AG04449 (cell line): ENCODE measurements at places on chromosomes 13 and 19.

- DNase-seq = no peak
These were observed 50.7 kb downstream of the NDFIP2 start for GRCh38 chr13:79531542-79532254.

DNA sequence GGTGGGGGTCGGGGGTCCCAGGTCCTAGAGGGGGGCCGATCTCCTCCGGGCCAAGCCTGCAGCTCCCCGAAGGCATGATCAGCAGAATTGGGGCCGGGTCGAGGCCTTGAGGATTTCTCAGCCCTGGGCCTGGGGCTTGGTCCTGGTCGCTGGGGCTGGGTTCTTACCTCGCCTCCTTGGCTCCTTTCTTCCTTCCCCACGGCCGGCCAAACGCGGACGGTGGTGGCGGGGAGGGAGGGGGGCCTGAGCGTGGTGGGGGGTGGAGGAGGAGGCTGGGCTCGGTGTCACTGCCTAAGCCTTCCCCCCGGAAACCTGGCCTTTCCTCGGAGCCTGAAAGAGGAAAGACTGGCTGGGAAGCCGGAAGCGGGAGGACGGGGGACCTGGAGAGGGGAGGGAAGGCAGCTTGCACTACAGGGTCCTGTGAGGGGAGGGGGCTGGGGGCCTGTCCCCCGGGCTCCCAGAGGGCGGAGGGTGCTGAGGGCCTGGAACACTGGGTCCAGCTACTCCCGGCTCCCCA, at the start of gene ZNF579:
Gene ZNF579 (minus strand): TSS at position 221 of the 517 bp plus-strand sequence. CDS start 1,209 bp downstream, outside the sequence.
- DNase-seq = no peak

GRCh38 chr19:2166741-2167738, 3.3 kb downstream of the DOT1L start:
- no peak for DNase-seq

DNA sequence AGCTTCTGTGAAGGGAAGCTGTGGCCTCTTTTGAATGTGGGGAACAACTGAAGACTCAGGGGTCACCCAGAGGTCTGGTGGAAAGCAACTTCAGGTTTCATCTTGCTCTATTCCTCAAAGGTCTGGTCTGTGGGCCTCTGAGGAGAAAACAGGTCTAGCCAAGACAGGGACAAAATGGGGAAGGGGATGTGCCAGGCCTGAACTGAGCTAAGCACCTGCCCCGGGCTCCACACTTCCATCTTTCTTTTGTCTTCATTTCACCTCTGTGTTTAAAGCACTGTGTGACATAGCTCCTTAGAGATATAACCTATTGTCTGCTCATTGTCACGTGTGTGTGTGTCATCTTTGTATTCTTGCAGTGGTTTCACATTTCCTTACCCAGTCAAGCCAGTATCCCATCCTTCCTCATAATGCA, 19.9 kb upstream of the GDF15 start:
- no peak for DNase-seq

GRCh38 chr13:102236341-102236740, 165.5 kb downstream of the FGF14 start:
- DNase-seq = no peak

DNA sequence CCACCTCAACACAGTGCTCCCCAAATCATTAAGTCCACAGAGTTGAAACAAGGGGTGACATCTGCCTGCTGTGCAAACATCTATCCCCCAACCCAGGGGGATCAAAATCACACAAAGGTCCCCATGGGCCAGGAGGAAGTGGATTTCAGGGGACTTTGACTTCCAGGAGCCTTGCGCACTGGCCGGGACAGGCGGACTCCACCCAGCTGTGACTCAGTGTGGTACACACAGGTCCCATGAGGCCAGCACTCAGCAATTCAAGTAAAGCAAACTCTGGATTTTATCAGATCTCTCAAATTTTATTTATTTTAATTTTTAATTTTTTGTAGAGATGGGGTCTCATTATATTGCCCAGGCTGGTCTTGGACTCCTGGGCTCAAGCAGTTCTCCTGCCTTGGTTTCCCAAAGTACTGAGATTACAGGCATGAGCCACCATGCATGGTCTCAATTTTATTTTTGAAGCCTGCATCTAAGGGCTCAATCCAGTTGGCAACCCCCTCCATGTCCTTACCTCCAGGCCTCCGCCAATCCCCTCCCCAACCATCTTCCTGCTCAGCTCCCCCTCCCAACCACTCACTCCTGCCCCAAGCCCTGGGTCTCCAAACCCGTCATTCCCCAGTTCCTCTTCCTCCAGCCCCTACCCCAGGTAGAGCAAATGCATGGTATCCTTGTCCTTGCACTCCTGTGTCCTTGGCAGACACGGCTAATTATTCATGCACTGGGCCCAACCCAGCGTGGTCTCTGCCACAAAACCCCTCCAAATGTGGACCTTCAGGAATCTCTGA, 18.2 kb downstream of the ARHGAP33 start:
- no peak for DNase-seq

- no peak for DNase-seq
These were observed 23.1 kb upstream of the SPRY2 start for GRCh38 chr13:80363890-80364503.

- no peak for DNase-seq
These were observed 549 bp downstream of the ZNF583 start for GRCh38 chr19:56404705-56405056.

DNA sequence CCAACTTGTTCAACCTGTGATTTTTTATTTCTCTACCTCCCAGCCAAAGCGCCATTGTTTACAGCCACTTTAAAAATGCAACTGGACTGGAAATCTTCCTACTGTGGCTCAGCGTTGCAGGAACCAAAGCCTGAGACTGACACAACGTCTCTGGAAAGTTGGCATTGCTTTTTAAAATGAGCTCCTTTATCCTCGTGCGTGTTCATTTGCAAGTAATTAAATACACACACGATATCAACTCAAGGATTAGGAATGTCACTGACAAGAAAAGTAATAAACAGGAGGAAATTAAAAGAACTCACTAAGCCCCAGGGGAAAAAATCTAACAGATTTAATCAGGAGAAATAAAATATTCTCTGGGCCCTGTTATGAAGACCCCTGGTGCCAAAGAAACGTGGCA, 184.6 kb upstream of the IRS2 start:
- DNase-seq = no peak

GRCh38 chr13:85985797-85986196, 186.6 kb upstream of the SLITRK6 start:
- DNase-seq = no peak

- DNase-seq = no peak
These were observed 300.7 kb downstream of the KLF12 start for GRCh38 chr13:73833325-73834070.

DNA sequence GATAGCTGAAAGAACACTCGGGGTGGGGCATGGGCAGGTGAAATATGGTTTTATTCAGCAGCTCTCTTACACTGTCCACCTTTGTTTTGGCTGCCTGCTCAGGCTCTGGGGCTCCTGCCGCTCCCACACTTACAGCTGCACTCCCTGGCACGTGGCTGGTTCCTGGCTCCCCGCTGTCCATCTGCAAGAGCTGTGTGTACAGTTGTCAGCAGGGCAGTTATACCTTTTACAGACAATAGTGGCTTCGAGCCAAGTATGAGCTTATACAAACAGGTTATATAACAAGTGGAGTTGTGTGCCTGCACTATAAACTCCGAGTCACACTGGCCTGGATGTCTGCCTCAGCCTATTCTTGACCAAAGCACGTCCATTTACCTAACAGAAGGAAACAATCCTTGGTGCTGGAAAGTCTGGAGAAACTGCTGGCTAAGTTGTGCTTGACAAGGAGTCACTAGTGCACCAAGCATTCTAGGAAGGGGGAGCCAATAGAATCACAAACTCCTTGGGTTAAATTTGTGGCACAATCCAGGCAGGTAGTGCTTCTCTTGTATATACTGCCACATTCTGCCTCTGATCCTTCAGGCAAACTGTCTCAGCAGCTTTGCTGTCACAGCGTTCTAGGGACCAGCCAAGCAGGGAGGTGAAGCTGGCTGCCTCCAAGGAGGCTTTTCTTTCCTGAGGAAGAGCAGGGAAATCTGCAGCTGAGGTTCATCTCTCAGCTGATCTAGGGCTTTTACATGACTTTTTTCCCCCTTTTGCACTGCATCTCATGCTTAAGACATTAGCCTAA, 68.2 kb downstream of the NHLRC3 start:
- DNase-seq = no peak

- DNase-seq = no peak
These were observed 1436.9 kb downstream of the UQCRFS1 start for GRCh38 chr19:27776020-27776419.

DNA sequence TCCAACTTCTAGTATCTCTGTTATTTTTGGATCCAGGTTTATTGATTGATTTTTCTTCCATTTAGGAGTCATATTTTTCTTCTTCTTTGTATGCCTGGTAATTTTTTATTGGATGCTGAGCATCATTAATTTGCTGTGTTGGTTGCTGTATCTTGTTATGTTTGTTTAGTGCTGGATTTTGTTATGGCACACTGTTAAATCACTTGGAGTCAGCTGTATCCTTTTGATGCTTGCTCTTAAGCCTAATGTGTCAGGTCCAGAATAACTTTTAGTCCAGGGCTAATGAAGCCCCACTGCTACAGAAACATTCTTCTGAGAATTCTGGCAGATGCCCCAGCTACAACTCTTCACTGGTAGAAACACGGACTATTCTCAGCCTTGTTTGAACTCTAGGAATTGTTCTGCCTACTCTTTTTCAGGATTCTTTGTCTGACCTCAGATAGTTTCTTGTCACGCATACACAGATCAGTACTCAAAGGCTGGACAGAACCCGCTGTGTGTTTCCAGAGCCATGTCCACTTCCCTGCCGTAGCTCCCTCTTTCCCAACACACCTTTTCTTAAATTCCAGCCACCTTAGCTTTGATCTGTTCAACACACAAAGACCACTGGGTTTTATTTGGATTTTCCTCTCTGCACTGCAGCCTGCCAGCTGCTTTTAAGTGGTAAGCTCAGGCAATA, 137.1 kb upstream of the WASF3 start:
- no peak for DNase-seq

DNA sequence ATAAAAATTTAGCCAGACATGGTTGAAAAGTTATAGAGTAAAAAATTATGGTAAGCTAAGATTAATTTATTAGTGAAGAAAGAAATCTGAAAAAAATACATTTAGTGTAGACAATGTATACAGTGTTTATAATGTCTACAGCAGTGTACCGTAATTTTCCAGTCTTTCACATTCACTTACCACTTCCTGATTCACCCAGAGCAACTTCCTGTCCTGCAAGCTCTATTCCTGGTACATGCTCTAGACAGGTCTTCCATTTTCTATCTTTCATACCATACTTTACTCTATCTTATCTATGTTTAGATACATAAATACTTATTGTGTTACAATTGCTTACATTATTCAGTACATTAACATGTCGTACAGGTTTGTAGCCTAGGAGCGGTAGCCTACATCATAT, 1387.8 kb upstream of the ATXN8OS start:
- DNase-seq = no peak

- no peak for DNase-seq
These were observed 74.1 kb upstream of the GPR12 start for GRCh38 chr13:26834646-26835045.

GRCh38 chr13:91032104-91032503, 315.4 kb upstream of the MIR17HG start:
- DNase-seq = no peak

DNA sequence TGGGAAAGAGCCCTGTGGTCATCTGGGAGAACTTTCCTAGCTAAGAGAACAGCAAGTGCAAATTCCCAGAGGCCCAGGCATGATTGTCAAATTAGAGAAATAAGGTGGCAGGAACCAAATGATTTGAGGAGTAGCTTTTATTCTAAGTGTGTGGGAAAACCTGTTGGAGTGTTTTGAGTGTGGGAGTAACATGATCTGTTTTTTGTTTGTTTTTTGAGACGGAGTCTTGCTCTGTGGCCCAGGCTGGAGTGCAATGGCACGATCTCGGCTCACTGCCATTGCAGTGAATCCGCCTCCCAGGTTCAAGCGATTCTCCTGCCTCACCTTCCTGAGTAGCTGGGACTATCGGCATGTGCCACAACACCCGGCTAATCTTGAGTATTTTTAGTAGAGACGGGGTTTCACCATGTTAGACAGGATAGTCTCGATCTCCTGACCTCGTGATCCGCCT, 2.4 kb downstream of the SAE1 start:
- DNase-seq = no peak
